ENCODE measurements at places on chromosomes 13 and 19. TPM values are rescaled to one million over a fixed set of nuclear protein-coding genes. Genes with fewer than 3 reads are reported as not detected.

Gene UPK1A
- total RNA-seq, result not detected

Gene KLC3
- total RNA-seq, result not detected

Gene EDDM13
- total RNA-seq, result not detected

DNA sequence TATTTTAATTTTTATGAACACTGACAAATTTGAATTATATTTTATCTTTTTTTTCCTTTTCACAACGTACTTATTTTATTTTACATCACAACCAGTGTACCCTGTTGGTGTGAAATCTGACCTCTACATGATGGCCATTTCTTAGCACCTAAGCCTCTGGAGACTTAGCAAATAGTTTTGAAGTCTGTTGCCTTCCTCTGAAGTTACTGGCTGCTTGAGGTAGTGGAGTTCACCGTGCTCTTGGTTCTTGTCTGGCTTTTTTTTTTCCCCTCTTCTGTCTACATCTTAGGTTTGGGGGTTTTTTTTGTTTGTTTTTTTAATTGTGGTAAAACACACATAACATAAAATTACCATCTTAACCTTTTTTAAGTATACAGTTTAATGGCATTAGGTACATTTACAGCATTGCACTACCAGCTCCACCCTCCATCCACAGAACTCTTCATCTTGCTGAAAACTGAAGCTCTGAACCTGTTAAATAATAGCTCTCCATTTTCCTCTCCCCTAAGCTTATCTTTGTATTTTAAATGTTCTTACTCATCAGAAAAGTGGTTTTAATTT is 94.1 kb upstream of the MLNR start:
- DNase-seq, result no peak

DNA sequence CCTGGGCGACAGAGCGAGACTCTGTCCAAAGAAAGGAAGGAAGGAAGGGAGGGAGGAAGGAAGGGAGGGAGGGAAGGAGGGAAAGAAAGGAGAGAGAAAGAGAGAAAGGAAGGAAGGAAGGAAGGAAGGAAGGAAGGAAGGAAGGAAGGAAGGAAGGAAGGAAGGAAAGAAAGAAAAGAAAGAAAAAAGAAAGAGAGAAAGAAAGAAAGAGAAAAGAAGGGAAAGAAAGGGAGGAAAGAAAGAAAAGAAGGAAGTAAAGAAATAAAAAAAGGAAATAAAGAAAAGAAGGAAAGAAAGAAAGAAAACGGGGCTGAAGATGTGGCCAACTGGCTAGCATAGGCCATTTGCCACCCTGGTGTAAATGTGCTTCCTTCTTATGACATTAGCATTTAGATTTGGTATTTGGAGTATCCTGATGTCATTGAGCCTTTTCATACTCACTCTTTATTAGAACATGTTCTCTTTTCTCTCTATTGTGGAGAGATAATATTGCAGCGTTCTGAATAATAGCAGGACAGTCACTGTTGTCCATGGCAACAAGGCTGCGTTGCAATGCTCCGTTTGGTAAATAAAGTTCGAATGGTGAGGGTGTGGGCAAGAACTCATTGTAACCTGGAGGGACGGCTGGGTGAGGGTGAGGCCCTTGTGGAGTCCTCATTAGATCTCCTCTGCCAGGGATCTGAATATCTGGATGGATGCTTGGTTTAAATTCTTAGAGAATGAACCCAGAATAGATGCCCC is 173.9 kb upstream of the UBL3 start:
- no peak for DNase-seq

DNA sequence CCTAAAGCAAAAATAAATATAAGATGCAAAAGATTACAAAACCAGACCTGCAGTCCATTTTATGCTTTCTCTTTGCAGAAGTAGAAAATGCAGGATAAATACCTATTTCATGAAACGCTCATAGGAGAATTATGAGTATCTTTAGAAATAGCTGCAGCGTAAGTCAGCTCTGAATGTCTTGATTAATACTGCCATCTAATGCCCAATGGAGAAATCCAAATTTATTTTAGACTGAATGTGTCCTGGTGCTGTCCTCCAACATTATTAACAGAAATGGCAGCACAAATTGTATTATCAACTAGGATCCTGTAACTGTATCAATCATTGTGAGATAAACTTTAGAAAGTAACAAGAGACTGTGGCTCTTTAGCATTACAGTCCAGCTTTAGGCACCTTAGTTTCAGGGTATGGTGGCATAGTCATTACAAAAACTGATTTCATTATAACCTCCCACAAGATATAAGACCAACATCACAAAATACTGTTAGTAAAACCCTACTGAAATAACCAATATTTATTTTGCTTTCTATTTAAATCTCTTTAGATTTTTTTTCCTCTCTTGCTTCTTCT is 162.1 kb upstream of the MIR17HG start:
- DNase-seq, result no peak

DNA sequence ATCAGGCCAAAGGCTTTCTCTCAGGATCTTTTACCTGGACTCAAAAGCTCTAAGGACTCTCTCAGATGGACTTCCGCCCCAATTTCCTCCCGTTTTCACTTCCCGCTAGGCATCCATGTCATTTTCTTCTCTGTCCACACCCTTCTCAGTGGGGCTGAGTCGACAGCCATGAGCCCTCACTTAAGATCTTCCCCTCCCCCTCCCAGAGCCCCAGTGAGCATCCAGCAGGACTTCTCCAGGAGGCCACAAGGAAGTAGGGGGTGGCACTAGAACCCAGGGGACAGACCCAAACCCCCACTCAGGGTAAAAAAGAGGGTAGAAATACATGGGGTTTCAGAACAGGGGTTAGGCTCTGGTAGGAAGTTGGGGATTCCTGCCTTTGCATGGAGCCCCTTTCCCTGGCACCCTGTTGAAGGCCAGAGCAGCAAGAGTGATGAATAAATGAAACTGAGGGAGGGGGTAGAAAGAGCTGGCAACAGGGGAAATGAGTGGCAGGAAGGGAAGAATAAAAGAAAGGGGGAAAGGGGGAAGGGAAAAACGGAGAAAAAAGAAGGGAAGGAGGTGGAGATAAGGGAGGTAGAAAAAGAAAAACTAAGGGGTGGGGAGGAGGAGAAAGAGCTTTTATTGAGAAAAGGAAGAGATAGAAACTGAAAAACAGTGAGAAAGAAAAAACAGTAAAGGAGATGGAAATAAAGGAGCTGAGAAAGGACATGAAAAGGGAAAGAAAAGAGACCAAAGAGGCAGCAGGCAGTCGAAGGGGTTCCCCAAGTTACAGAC is 42.3 kb downstream of the DEDD2 start:
- DNase-seq, result no peak

GRCh38 chr13:59413126-59413525 is 750.6 kb downstream of the DIAPH3 start:
- no peak for DNase-seq

GRCh38 chr13:100314132-100314910 is 225.4 kb downstream of the PCCA start:
- DNase-seq, result no peak
